ENCODE measurements at places on chromosomes 5 and 9. TPM values are rescaled to one million over a fixed set of nuclear protein-coding genes. Genes with fewer than 3 reads are reported as not detected.

- no peak overlapping the region for H3K4me3 ChIP-seq
- H3K27ac ChIP-seq = no peak overlapping the region
- H3K27me3 ChIP-seq = peaks cover 4% of the 10 kb centered on the region
- no peaks in the 10 kb centered on the region for H3K36me3 ChIP-seq
Measured at GRCh38 chr9:111843971-111844370, 49.2 kb upstream of the SHOC1 start.

DNA sequence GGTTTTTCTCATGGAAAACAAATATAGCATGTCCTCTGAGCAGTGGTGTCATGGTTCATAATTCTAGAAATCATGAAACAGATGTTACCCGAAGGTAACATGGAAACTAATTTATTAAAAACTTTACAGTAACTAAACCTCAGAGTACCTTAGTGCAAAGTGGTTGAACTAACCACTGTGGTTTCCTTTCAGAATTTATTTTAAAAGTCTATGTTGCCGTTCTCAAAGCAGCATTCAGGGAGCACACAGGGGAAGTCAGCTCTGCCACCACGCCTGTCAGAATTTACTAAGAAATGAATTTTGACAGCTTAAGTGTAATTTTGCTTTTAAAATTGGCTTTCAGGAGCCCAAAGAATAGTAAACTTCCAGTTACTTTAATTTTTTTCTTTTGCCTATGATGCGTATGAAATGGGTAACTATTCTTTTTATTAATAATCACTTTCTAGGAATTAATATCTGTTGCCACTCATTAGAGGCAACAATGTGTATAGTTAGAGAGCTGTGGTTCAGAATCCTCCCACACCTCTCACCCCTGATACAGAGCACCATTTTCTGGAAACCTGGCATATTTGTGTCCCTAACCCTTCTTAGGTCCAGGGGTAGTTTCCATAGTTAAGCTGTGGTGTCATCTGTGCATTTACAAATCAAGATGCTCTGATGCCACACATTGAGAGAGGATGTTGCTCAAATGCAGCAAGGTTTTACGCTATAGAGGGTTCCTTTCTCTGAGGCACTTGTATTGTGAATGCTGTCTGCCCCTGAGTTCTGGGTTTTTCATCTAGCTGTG lies 202.6 kb downstream of the ZSWIM6 start:
- peaks cover 49% of the 10 kb centered on the region for H3K36me3 ChIP-seq
- peak overlapping the region; percentile 63 for H3K27ac ChIP-seq
- no peaks in the 10 kb centered on the region for H3K27me3 ChIP-seq

CCDC152 gene
- total RNA-seq = 10.8 TPM

DNA sequence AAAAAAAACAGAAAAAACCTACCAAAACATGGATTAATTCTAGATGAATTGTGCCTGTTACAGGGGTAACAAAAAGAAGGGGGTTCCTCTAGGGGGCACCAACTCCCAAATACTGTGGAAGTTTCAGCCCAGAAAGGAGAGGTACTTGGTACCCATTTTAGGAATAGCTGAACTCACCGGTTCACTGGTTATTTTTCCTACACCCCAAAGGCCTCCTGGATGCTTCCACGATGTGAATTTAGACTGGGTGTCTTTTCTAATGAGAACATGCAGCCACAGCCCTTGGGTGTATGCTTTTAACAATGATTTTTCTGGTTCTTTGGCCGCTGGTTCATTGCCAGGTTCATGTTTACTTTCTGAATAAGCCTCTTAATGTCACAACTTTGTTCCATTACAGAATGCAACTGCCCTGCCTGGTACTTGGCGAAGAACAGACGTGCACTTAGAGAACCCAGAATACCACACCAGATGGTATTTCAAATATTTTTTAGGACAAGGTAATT lies 46.7 kb downstream of the GARNL3 start:
- no peaks in the 10 kb centered on the region for H3K4me1 ChIP-seq
- DNase-seq = peak; percentile 59
- no peak overlapping the region for H3K4me3 ChIP-seq
- H3K27ac ChIP-seq = no peak overlapping the region

Measured in activated CD8-positive, alpha-beta T cell treated with anti-CD3 and anti-CD28 coated beads for 36 hours (primary cell).